ENCODE measurements at places on chromosomes 2 and 18. TPM values are rescaled to one million over a fixed set of nuclear protein-coding genes. Genes with fewer than 3 reads are reported as not detected.

GRCh38 chr2:45978302-45978859 lies 318.8 kb upstream of the EPAS1 start:
- DNase-seq = no peak

Gene GCG
- polyA plus RNA-seq = not detected

DNA sequence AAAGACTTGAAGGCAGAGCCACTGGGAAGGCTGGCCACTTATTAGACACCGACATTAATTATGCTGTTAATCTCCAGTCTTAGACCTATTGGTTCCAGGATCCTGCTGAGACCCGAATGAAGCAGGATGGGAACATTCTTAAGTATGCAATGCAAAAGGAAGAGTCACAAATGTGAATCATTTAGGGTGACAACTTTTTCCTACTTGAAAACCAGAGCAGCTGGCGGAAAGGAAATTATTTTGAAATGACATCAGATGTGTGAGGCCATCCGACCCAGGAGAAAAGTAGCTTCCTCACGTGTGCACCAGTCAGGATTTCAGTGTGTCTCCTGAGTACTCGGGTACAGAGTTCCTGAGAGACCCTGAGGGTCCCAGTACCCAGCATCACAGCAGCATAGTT lies 222.9 kb upstream of the NCKAP5 start:
- DNase-seq = no peak

DNA sequence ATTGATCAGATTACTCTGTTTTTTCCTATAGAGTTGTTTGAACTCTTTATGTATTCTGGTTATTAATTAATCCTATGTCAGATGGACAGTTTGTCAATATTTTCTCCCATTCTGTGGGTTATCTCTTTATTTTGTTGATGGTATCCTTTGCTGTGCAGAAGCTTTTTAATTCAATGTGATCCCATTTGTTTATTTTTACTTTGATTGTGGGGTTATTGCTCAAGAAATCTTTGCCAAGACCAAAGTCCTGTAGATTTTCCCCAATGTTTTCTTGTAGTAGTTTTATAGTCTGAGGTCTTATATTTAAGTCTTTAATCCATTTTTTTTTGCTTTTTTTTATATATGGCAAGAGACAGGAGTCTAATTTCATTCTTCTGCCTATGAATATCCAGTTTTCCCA lies 86.2 kb upstream of the FIGN start:
- no peak for DNase-seq

DNA sequence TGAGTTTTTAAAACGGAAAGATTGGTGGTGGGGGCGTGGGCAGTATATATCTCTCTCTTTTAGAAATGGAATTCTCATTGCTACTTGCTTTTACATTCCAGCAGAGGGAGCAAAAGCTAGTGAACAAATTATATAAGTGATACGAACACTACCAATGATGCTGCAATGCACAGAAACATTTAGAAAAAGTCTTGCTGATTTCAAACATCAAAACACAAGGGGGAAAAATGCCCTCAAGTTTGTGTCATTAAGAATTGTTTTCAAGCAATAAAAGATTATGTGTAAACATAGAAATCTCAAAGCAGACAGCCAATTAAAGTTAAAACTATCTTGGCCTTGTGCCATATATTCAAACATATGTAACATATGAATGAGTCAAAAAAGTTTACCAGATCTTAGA lies 296.3 kb upstream of the KCNJ3 start:
- DNase-seq = no peak

Gene DYNAP
- polyA plus RNA-seq = 0.18 TPM

Gene KCNIP3
- 10.0 TPM for polyA plus RNA-seq

- DNase-seq = no peak
These were observed 351.9 kb downstream of the CDH2 start for GRCh38 chr18:27824841-27825681.

Measured in right lung (tissue), 10 donors.